GM12878 (cell line): ENCODE measurements at places on chromosomes 3 and 15. TPM values are rescaled to one million over a fixed set of nuclear protein-coding genes. Genes with fewer than 3 reads are reported as not detected.

DNA sequence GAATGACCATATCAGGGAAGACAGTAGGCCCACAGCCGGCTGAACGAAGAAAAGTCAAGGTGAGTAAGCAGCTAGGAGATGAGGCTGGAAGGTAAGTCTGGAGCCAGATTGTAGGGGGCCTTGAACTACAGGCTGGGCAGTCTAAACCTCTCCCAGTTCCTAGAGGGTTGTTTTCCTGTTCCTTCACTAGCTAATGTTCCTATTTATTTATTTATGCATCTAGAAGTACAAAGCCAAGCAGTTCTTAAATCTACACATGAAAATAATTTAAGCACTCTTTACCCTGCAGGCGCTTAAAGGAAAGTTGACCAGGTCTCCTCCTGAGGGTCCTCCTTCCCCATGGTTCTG is 3.7 kb downstream of the ACAA1 start:
- peaks cover 26% of the 10 kb centered on the region for H3K4me1 ChIP-seq
- no peak for DNase-seq
- H3K36me3 ChIP-seq: peaks cover 4% of the 10 kb centered on the region
- H3K4me3 ChIP-seq: no peak overlapping the region
- H3K27ac ChIP-seq: no peak overlapping the region
- no peaks in the 10 kb centered on the region for H3K27me3 ChIP-seq

DNA sequence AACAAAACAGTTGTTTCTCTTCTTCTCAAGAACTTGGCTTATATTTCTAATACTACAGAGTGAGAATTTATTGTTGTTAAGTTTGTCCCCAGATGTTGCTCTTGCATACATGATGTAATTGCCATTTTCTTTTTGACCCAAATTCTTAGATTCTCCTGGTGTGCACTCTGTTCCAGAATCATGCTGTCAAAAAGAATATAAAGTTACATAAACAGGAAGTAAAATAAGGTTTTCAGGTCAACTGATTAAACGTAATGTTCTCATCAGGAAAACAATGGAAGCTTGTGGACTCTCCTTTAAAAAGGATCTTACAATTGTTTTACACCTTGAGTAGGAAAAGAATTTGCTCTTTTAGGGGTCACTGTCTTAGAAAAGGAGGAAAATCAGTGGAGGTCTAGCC is 121.8 kb downstream of the ADAM10 start:
- DNase-seq: no peak
- no peaks in the 10 kb centered on the region for H3K27me3 ChIP-seq
- no peak overlapping the region for H3K4me3 ChIP-seq
- peaks cover 8% of the 10 kb centered on the region; the same call in 1 of the 2 replicates for H3K4me1 ChIP-seq

DNA sequence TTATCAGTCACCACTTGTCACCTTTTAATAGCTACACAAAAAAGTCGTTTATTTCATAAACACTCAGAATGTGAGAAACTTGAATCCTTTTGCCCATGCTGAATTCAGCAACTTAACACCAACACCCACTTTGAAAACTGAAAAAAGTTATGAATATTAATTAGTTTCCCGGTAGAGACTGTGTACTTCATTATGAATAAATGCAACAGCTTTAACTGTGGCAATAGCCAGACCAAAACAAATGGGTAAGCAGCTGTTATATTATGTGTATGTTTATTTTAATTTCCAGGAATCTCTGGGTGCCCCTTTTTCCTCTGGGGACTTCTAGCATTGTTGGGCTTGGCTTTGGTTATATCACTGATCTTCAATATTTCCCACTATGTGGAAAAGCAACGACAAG is 7.8 kb downstream of the TRAT1 start:
- H3K27ac ChIP-seq: no peak overlapping the region
- H3K4me3 ChIP-seq: no peak overlapping the region
- no peaks in the 10 kb centered on the region for H3K36me3 ChIP-seq
- H3K27me3 ChIP-seq: no peaks in the 10 kb centered on the region

DNA sequence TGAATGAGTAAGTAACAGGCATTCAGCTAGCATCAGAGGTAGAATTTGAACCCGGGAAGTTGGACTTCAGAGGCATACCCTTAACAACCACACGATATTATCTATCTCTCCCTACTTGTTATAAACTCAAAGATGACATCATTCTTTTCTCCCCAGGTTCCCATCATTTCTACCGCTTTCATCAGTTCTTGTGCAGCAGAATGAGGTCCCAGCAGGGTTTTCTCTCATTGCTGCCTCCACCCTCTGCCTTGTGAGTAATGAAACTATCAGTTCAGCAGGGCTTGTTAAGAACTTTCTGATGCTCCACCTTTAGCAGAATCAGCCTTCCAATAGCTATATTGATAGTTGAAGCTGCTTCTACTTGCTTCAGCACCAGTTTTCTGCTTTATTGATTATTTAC is 487.5 kb upstream of the KCNMB2 start:
- no peak overlapping the region for H3K27ac ChIP-seq
- no peak overlapping the region for H3K4me3 ChIP-seq
- DNase-seq: no peak
- H3K27me3 ChIP-seq: no peaks in the 10 kb centered on the region

GRCh38 chr3:128452678-128453275 is 13.9 kb downstream of the DNAJB8 start:
- DNase-seq: no peak
- no peak overlapping the region for H3K27ac ChIP-seq
- H3K27me3 ChIP-seq: peaks cover 3% of the 10 kb centered on the region; the same call in 1 of the 2 replicates
- no peak overlapping the region for H3K4me3 ChIP-seq

DNA sequence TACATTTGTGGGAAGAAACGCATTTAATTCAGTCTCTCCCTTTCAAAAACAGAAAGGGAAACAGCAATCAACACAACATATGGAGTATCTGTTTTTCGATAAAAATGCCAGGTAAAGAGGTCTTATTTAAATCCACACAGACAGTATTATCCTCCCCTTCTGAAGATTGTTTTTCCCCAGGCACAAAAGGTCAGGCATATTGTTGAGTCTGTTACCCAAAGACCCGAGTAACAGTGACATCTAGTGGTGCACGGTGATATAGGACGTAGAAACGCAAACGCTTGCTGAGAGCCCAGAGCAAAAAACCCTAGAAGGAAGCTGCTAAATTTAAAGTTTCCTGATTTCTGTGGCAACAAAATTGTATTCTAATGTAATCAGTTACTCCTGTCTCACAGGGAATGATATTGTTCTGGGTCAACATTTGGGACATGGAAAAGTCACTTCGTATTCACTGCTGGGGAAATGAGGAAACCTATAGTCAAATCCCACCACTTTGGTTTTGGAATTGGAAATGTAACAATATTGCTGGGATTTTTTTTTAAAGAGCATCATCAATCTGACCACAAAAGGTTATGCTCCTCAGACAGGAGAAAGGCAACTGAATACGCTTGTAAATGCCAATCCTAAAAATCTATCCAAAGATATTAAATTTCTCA is 312.7 kb upstream of the CCDC54 start:
- no peaks in the 10 kb centered on the region for H3K4me1 ChIP-seq
- DNase-seq: peak; percentile 25
- H3K4me3 ChIP-seq: no peak overlapping the region
- H3K27ac ChIP-seq: no peak overlapping the region

- no peaks in the 10 kb centered on the region for H3K27me3 ChIP-seq
- H3K4me3 ChIP-seq: no peak overlapping the region
- no peaks in the 10 kb centered on the region for H3K4me1 ChIP-seq
- no peak overlapping the region for H3K27ac ChIP-seq
Observed at GRCh38 chr3:123789160-123789559, 95.0 kb downstream of the MYLK start.

GRCh38 chr3:55459838-55460237 is 27.3 kb downstream of the WNT5A start:
- H3K36me3 ChIP-seq: no peaks in the 10 kb centered on the region
- no peaks in the 10 kb centered on the region for H3K4me1 ChIP-seq
- H3K27me3 ChIP-seq: no peaks in the 10 kb centered on the region
- no peak overlapping the region for H3K4me3 ChIP-seq

DNA sequence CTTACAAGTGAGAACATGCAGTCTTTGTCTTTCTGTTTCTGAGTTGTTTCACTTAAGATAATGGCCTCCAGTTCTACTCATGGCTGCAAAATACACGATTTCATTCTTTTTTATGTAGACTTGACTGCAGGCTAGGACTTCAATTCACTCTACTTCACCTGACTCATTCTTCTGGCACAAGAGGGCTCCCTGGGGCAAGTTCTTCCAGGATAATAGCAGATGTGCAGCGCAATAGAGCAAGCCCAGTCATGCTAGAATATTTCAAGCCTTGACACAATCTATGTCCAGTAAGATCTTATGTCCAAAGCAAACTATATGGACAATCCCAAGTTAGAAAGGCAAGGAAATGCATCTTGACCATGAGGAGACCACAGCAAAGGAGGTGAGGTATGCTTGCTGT is 211.7 kb upstream of the GADL1 start:
- H3K4me3 ChIP-seq: no peak overlapping the region
- no peaks in the 10 kb centered on the region for H3K36me3 ChIP-seq
- no peaks in the 10 kb centered on the region for H3K27me3 ChIP-seq
- no peaks in the 10 kb centered on the region for H3K4me1 ChIP-seq
- DNase-seq: no peak

GRCh38 chr3:22353126-22353525 is 602.1 kb upstream of the ZNF385D start:
- DNase-seq: no peak
- H3K27ac ChIP-seq: no peak overlapping the region
- no peaks in the 10 kb centered on the region; the same call in 1 of the 2 replicates for H3K27me3 ChIP-seq
- H3K4me3 ChIP-seq: no peak overlapping the region
- no peaks in the 10 kb centered on the region for H3K4me1 ChIP-seq

GRCh38 chr3:43861635-43862034 is 170.9 kb downstream of the ABHD5 start:
- H3K27ac ChIP-seq: no peak overlapping the region
- no peaks in the 10 kb centered on the region for H3K36me3 ChIP-seq
- DNase-seq: no peak
- no peak overlapping the region for H3K4me3 ChIP-seq

GRCh38 chr15:91769894-91770293 is 83.6 kb upstream of the SLCO3A1 start:
- H3K27ac ChIP-seq: no peak overlapping the region
- no peak overlapping the region for H3K4me3 ChIP-seq
- no peaks in the 10 kb centered on the region for H3K4me1 ChIP-seq
- H3K27me3 ChIP-seq: no peaks in the 10 kb centered on the region

- no peaks in the 10 kb centered on the region for H3K27me3 ChIP-seq
- no peak for DNase-seq
- H3K4me1 ChIP-seq: peaks cover 10% of the 10 kb centered on the region
- no peaks in the 10 kb centered on the region for H3K36me3 ChIP-seq
- no peak overlapping the region for H3K27ac ChIP-seq
Observed at GRCh38 chr15:71802770-71803169, 7.6 kb upstream of the NR2E3 start.

DNA sequence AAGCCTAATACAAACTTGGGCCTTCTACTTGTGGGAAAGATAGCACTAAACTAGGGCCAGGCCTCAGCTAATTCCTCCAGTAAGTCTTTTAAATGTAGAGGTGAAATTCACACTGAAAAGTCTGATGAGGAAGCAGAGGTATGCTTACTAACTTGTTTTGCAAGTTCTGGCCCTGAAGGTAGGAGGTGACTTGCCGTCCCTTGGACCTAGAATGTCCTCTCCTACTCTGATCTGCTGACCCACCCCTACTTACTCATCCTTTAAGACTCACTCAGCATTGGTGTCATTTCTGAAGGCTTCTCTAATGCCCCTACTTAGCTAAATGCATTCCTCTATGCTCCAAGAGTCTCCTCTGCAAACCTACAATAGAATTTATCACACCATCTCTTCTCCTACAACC is 19.4 kb downstream of the RIOX2 start:
- H3K4me3 ChIP-seq: no peak overlapping the region
- peaks cover 47% of the 10 kb centered on the region for H3K36me3 ChIP-seq
- DNase-seq: no peak
- no peak overlapping the region for H3K27ac ChIP-seq
- peaks cover 8% of the 10 kb centered on the region for H3K4me1 ChIP-seq
- H3K27me3 ChIP-seq: no peaks in the 10 kb centered on the region

DNA sequence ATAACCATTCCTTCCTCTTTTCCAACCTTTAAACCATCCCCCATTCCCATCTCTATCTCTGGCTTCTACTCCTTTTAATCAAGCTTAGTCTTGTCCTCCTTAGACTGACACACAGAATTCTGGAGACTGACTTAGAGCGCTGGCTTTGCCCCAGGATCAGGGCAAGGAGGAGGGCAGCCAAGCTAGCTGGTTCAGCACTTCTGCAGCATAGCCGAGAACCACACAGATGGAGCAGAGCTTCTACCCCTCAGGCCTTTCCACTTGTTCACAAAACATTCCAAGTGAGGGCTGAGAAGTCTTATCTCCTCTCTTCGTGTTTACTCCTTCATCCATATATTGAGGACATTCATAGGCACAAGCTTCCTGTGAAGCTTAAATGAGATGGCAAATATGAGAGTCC is 246.5 kb upstream of the PEX5L start:
- H3K27me3 ChIP-seq: no peaks in the 10 kb centered on the region
- no peaks in the 10 kb centered on the region for H3K36me3 ChIP-seq
- peaks cover 11% of the 10 kb centered on the region for H3K4me1 ChIP-seq
- H3K4me3 ChIP-seq: no peak overlapping the region
- no peak overlapping the region for H3K27ac ChIP-seq

DNA sequence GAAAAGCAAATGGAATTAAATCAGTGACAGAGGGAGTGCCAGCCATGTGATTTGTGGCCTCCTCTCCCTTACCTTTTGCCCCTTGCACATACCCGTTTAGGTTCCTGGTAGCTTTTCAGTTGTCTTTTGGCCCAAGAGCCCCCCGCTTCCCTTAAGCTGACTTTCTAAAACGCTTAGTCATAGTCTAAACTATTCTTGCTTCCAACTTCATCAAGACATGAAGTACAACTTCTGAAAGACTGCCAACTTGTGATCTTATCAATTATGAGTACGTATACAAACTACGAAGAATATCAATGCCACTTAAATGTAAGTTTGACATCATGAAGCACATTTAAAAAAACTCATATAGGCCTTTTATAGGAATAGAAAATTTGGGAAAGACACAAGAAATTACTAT is 61.9 kb downstream of the EIF3J start:
- H3K27ac ChIP-seq: no peak overlapping the region
- peaks cover 3% of the 10 kb centered on the region for H3K36me3 ChIP-seq
- no peak overlapping the region for H3K4me3 ChIP-seq

WDR49 gene
- total RNA-seq: 0.15 TPM in 1 of 2 replicates, not detected in the other

EAF2 gene
- total RNA-seq: 43.0 and 47.3 TPM in 2 replicates

ERICH6 gene
- total RNA-seq: 0.40 TPM in 1 of 2 replicates, not detected in the other

IP6K2 gene
- total RNA-seq: 57.4 and 59.7 TPM in 2 replicates

ZDHHC3 gene
- total RNA-seq: 40.0 and 42.6 TPM in 2 replicates

GP9 gene
- not detected in 2 replicates for total RNA-seq

GPR62 gene
- not detected in 2 replicates for total RNA-seq

INSYN1 gene
- not detected in 2 replicates for total RNA-seq

RCN2 gene
- 7.3 and 7.9 TPM in 2 replicates for total RNA-seq

TM4SF4 gene
- 1.3 and 1.7 TPM in 2 replicates for total RNA-seq

HRG gene
- 0.13 and 0.21 TPM in 2 replicates for total RNA-seq

LMAN1L gene
- total RNA-seq: not detected in 2 replicates

PLA2G4D gene
- not detected in 2 replicates for total RNA-seq

CKMT1B gene
- total RNA-seq: 0.13 and 0.21 TPM in 2 replicates

PLSCR2 gene
- not detected in 2 replicates for total RNA-seq

SNX22 gene
- total RNA-seq: 23.2 and 26.1 TPM in 2 replicates
